Osteoblast (primary cell): ENCODE measurements at places on chromosomes 3 and 15. TPM values are rescaled to one million over a fixed set of nuclear protein-coding genes. Genes with fewer than 3 reads are reported as not detected.
A peak's percentile ranks its signal among the peaks of the same experiment; 100 is the strongest.

AHSG gene
- not detected in 2 replicates for total RNA-seq

ZBBX gene
- not detected in 2 replicates for total RNA-seq

PPP2R3A gene
- total RNA-seq, result 23.9 and 24.2 TPM in 2 replicates

- no peak overlapping the region for H3K27ac ChIP-seq
- H3K4me1 ChIP-seq, result peaks cover 31% of the 10 kb centered on the region
- H3K27me3 ChIP-seq, result no peaks in the 10 kb centered on the region
- DNase-seq, result no peak
- H3K4me3 ChIP-seq, result no peak overlapping the region
These were observed 545.0 kb upstream of the TBL1XR1 start for GRCh38 chr3:177742273-177742672.

DNA sequence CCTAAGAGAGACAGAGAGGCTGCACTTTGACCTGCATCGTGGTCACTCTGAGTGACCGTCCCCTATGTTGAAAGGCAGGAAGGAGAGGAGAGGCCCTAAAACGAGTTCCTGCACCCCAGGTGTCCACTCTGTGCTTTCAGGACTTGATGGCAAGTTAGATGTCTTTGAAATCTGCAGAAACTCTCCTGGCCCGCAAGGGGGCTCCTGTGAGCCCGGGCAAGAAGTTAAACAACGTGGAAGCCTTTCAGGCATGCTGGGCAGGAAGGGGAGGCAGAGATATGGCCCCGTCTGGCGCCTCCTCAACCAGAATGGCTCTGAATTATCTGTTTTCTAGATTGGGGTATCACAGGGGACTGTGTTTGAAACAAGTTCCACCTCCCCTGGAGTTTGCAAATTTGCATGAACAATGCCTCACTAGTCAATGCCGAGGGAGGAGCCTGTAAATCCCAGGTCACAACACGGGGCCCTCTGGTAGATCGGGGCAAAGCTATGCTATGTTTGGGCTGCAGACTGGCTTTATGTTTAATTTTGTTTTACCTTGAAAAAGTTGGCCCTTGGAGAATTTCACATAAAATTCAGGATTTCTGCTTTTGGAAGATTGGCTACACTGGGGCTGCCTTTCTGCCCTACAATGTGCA is 9.8 kb downstream of the CTXND1 start:
- no peak overlapping the region for H3K4me3 ChIP-seq
- H3K36me3 ChIP-seq, result no peaks in the 10 kb centered on the region
- no peak for DNase-seq
- no peak overlapping the region for H3K27ac ChIP-seq
- H3K27me3 ChIP-seq, result peaks cover 54% of the 10 kb centered on the region

DNA sequence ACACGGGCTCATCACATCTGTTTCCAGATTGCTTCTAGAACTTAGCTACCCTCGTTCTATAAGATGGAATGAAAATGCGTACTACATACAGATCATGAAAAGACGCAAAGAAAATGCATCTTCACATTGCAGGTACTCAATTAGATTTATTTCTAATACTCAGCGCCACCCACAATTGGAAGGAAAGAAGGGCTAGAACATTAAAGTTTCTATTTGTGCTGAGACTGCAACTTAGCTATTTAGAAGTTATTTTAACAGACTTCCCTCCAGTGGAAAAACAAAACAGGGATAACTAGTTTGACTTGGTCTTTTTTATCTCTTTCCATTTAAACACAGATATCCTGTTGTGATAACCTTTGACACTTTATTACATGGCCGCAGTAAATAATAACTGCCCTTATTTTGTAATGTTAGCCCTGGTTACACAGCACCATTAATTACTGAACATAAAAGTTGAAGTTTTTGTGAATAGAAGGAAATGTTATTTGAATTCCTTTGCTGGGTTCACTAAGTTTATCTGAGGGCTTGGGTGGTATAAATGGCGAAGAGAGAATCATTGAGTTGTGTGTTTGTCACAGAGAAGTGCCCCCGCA is 86.9 kb upstream of the SLC25A26 start:
- H3K4me1 ChIP-seq, result peaks cover 8% of the 10 kb centered on the region
- no peak for DNase-seq
- H3K27ac ChIP-seq, result no peak overlapping the region

- no peaks in the 10 kb centered on the region for H3K27me3 ChIP-seq
- H3K4me3 ChIP-seq, result no peak overlapping the region
- peak; percentile 58 for DNase-seq
- H3K27ac ChIP-seq, result no peak overlapping the region
- peaks cover 12% of the 10 kb centered on the region for H3K4me1 ChIP-seq
These were observed 14.7 kb downstream of the NRROS start for GRCh38 chr3:196654006-196654734.

DNA sequence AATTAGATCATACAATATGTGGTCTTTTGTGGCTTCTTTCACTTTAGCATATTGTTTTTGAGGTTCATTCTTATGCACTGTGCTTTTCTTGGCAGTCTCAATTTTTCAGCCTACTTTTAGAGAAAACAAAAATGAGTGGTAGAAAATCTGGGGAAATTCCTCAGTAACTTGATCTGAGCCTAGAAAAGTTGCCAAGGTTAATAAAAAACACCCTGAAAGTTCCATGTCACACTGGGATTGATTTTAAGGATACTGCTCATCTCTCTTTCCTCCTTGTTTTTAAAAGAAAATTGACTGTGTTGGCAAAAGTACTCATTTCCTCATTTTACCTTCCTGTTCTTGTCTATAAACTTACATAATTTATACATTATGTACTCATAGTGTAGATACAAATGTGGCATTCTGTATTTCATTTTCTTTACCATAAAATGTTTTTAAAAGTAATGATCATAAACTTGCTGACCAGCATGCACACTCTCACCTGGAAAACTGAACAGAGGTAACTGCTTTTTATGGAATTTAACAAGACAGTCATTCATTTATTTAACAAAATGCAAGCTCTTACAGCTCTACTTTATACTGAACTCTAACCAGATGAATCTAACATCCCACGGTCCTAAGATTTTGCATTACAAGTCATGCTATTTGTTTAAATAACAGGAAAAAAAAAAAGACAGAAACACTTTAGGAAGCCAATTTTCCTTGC is 28.6 kb upstream of the SH3BP5 start:
- no peaks in the 10 kb centered on the region for H3K27me3 ChIP-seq
- DNase-seq, result peak; percentile 64
- H3K27ac ChIP-seq, result peak overlapping the region; percentile 91

GRCh38 chr15:63493436-63493835 is 11.0 kb upstream of the USP3 start:
- peaks cover 13% of the 10 kb centered on the region for H3K27me3 ChIP-seq
- no peak overlapping the region for H3K4me3 ChIP-seq
- peaks cover 11% of the 10 kb centered on the region for H3K4me1 ChIP-seq
- H3K36me3 ChIP-seq, result no peaks in the 10 kb centered on the region

- no peaks in the 10 kb centered on the region for H3K4me1 ChIP-seq
- H3K4me3 ChIP-seq, result no peak overlapping the region
- H3K27me3 ChIP-seq, result peaks cover 55% of the 10 kb centered on the region
- no peaks in the 10 kb centered on the region for H3K36me3 ChIP-seq
- no peak for DNase-seq
- H3K27ac ChIP-seq, result no peak overlapping the region
These were observed 20.7 kb upstream of the SPESP1 start for GRCh38 chr15:68909601-68910100.
